ENCODE measurements at places on chromosomes 5 and 9. TPM values are rescaled to one million over a fixed set of nuclear protein-coding genes. Genes with fewer than 3 reads are reported as not detected.

IFNK gene
- not detected for total RNA-seq

CCL27 gene
- not detected for total RNA-seq

SWI5 gene
- total RNA-seq: 31.4 TPM

HAVCR1 gene
- 0.44 TPM for total RNA-seq

GPR150 gene
- total RNA-seq: 0.33 TPM

PTGS1 gene
- total RNA-seq: 4.5 TPM

CERCAM gene
- total RNA-seq: 30.5 TPM

SEC61B gene
- total RNA-seq: 121 TPM

MSX2 gene
- total RNA-seq: 1.6 TPM

LHX3 gene
- total RNA-seq: not detected

GALNT12 gene
- 3.9 TPM for total RNA-seq

AGXT2 gene
- not detected for total RNA-seq

DNA sequence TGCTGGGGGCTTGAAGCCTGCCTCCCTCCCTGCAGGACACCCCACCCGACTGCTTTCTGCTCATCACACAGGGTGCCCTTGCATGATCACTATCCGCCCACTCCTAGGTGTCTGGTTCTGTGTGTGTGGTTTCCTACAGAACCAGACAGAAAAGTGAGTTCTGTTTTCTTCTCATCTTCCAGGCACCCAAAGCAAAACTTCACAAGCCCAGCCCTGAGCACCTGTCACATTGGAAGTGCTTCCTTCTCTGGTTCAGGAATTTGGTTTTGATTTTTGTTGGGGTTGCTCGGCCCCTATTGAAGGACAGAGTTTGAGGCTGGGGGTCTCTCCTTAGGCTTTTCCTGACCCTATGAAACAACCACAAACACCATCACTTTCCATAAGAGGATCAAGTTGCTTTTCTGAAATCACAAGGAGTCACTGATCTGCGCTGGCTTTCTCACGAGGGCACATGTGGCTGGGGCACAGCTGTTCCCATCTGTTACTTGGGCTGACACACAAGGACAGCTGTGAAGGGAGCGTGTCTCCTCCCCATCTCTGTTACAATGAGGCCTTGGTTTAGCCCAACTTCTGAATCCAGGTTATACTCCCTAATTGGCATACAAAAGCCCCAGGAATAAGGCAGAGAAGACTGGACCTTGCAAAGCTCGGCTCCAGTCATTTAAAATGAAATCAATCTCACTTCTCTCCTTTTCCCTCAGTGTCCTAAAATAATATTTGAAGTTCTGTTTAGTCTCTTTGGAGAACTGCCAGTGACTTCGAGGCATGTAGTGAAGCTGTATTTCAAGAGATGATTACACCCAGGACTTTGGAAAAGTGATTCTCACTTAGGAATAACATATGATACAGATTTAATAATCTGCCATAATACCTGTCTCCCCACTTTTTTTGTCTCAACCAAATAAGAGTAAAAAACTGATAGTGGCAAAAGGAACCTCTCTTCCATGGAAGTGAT is 213.1 kb upstream of the GAS1 start:
- no peak overlapping the region for H3K27ac ChIP-seq
- H3K4me3 ChIP-seq: no peak overlapping the region
- no peaks in the 10 kb centered on the region for H3K4me1 ChIP-seq
- no peaks in the 10 kb centered on the region for H3K27me3 ChIP-seq

DNA sequence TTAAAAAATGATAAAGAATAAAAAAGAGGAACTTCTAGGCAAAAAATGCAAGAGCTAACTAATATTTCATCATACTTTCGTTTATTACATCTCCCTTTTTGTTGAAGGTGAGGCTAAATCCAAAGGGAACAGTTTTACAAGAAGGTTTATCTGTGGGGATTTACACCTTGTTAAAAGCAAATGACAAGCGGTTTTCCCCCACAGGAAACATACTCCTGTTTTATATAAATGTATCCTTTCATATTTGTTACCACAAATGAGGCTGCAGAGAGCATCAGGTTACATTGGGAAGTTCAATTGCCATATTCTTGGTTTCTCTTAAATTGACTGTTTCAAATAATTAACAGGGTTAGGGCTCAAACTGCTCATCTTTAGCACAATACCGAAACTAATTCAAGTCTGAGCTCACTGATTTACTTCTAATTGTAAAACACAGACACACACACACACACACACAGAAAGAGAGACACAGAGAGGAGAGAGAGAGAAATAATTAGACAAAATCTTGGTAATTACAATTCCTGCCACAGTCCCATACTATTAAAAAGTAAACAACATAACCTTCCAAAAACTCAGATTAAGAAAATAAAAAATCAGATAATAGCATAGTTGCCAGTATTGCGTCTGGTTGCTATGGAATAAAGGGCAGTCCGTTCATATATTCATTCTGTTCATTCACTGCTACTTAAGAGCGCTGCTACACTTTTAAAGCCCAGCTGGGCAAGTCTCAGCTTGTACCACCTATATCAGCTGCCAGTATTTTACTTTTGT is 17.1 kb downstream of the RFX3 start:
- no peak for DNase-seq
- no peak overlapping the region for H3K4me3 ChIP-seq
- no peaks in the 10 kb centered on the region for H3K27me3 ChIP-seq
- H3K36me3 ChIP-seq: no peaks in the 10 kb centered on the region

DNA sequence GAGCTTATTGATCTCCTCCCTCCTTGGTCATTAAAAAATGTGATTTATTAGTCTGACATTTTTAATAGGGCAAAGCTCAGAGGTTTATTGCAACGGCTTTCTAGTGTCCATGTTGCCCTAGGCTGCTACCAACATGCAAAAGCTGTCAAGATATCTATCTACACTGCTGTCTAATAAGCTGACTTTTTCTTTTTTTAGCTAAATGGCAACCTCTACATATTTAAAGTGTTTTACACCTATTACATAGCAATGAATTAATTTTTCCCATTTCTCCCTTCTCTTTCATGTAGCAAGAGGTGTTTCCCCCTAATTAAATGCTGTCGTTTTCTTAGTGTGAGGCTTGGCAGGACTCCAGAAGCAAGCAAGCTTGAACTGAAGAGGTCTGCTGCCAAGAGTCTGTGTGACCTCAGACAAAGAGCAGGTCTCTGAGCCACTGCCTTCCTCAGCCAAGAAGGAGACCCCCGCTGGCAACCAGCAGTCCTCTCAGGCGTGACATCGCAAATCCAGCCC is 79.4 kb downstream of the GAS1 start:
- no peaks in the 10 kb centered on the region for H3K27me3 ChIP-seq
- no peaks in the 10 kb centered on the region for H3K36me3 ChIP-seq
- no peaks in the 10 kb centered on the region for H3K4me1 ChIP-seq
- H3K4me3 ChIP-seq: no peak overlapping the region
- no peak for DNase-seq

- H3K4me1 ChIP-seq: peaks cover 10% of the 10 kb centered on the region
- no peaks in the 10 kb centered on the region for H3K27me3 ChIP-seq
- DNase-seq: no peak
- no peak overlapping the region for H3K4me3 ChIP-seq
Measured at GRCh38 chr5:132417889-132418485, 48.5 kb downstream of the SLC22A5 start.

- DNase-seq: no peak
- no peaks in the 10 kb centered on the region for H3K36me3 ChIP-seq
- H3K4me1 ChIP-seq: no peaks in the 10 kb centered on the region
- H3K27me3 ChIP-seq: no peaks in the 10 kb centered on the region
Measured at GRCh38 chr5:157963244-157963643, 104.3 kb upstream of the CLINT1 start.

- DNase-seq: no peak
- no peaks in the 10 kb centered on the region for H3K4me1 ChIP-seq
- H3K4me3 ChIP-seq: peak within 1 kb of the TSS; percentile 89
- peak within 1 kb of the TSS; percentile 88 for H3K27ac ChIP-seq
- no peaks in the 10 kb centered on the region for H3K36me3 ChIP-seq
Measured at GRCh38 chr9:126326228-126327005, at the start of gene MVB12B. Gene MVB12B (plus strand): TSS chr9:126326829. CDS start chr9:126326930, 101 bp downstream.

DNA sequence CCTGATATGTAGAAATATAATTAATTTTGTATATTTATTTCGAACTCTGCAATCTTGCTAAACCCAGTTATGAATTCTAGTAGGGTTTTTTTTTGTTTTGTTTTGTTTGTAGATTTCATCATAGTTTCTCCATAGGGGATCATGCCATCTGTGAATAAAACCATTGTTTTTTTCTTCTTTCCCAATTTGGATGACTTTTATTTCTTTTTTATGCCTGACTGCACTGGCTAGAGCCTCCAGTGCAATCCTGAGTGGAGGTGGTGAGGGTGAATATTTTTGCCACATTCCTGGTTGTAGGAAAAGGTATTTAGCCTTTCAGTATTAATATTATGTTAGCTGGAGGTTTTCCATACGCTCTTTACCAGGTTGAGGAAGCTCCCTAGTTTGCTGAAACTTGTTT is 70.0 kb upstream of the GFPT2 start:
- no peaks in the 10 kb centered on the region for H3K27me3 ChIP-seq
- DNase-seq: no peak
- H3K27ac ChIP-seq: no peak overlapping the region
- H3K4me1 ChIP-seq: no peaks in the 10 kb centered on the region
- H3K36me3 ChIP-seq: no peaks in the 10 kb centered on the region

DNA sequence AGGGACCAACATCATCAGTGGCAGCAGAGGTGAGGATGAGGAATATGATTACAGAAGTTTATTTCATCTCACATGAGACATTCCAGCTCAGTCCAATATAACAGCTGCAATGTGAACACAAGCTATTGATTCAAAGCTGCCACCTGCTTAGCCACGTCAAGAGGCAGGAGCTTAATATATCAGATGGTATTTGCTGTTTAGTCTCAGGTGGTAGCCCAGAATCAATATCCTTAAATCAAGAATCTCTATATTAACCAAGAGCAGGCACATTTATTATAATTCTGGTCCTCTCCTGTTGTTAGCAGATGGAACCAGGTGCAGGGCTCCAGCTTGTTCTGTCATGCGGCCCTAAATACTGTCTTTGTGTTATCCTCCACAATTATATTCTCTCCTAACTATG is 431.6 kb downstream of the ICE1 start:
- no peak for DNase-seq
- H3K4me1 ChIP-seq: no peaks in the 10 kb centered on the region
- H3K27me3 ChIP-seq: no peaks in the 10 kb centered on the region
- no peak overlapping the region for H3K4me3 ChIP-seq

DNA sequence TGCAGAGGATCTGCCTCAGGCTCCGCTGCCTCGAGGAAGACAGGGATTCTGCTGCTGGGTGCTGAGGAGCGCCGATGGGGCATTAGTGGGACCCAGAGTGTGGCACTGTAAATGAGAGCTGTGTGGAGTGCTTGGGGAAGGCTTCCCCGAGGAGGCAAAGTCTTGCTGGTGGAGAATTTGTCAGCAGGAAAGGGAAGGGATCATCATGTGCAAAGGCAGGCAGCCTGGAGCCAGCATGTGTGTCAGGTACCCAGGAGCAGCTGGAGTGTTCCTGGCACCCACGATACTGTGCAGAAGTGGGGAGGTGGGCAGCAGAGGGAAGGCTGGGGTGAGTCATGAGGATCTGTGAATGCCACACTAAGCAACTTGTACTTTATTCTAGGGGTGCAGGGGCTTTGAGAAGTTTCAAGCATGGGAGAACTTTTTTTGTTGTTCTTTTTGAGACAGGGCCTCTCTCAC is 12.3 kb downstream of the B4GALT7 start:
- DNase-seq: no peak
- H3K36me3 ChIP-seq: no peaks in the 10 kb centered on the region
- H3K4me1 ChIP-seq: no peaks in the 10 kb centered on the region
- no peaks in the 10 kb centered on the region for H3K27me3 ChIP-seq
- no peak overlapping the region for H3K4me3 ChIP-seq

- no peaks in the 10 kb centered on the region for H3K27me3 ChIP-seq
- no peaks in the 10 kb centered on the region for H3K36me3 ChIP-seq
- no peak overlapping the region for H3K27ac ChIP-seq
- H3K4me3 ChIP-seq: no peak overlapping the region
- no peaks in the 10 kb centered on the region for H3K4me1 ChIP-seq
Measured at GRCh38 chr9:91783876-91784672, 166.0 kb downstream of the ROR2 start.

DNA sequence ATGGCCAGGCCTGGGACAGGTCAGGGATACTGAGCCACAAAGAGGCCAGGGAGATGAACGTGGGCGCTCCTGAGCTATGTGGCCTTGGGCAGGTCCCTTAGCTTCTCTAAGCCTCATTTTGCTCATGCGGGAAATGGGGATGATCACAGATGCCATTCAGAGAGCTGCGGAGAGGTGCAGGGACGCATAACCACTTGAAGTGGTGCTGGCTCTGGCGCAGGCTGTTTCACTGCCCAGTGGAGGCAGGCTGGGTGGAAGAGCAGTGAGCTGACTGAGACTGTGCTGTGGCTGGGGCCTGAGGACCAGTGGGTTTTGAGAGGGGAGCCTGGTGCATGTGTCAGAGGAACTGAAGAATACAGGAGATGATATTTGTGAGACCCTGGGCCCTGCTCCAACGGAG is 18.4 kb downstream of the CXXC5 start:
- peak overlapping the region; percentile 97 for H3K27ac ChIP-seq
- DNase-seq: no peak
- no peak overlapping the region for H3K4me3 ChIP-seq
- H3K27me3 ChIP-seq: no peaks in the 10 kb centered on the region
- H3K36me3 ChIP-seq: no peaks in the 10 kb centered on the region
- H3K4me1 ChIP-seq: peaks cover 56% of the 10 kb centered on the region

DNA sequence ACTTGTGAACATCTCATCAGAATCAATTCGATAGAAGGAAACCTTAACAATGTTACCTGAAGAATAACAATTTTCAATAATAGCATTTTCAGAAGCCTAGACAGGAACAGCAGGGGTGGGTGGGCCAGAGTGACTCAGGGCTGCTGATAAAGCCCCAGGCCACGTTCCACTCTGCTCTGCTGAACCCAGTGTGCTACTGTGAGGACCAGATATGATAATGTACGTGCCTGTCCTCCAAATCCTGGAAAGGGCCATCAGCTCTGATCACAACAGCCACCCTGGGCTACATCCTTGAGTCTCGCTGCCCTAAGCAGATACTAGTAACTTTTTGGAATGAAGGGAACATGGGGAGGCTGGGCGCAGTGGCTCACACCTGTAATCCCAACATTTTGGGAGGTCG is 91.3 kb downstream of the PRRT1B start:
- peaks cover 5% of the 10 kb centered on the region for H3K4me1 ChIP-seq
- H3K36me3 ChIP-seq: no peaks in the 10 kb centered on the region
- H3K27me3 ChIP-seq: no peaks in the 10 kb centered on the region
- no peak for DNase-seq

- H3K27ac ChIP-seq: no peak overlapping the region
- no peaks in the 10 kb centered on the region for H3K27me3 ChIP-seq
- H3K4me3 ChIP-seq: peak overlapping the region; percentile 69
- H3K4me1 ChIP-seq: peaks cover 2% of the 10 kb centered on the region
- H3K36me3 ChIP-seq: no peaks in the 10 kb centered on the region
Measured at GRCh38 chr9:20624201-20625002, 2.1 kb upstream of the MLLT3 start.

GRCh38 chr5:51389577-51390463 is 6.6 kb downstream of the ISL1 start:
- no peak overlapping the region for H3K27ac ChIP-seq
- peaks cover 4% of the 10 kb centered on the region for H3K27me3 ChIP-seq
- H3K36me3 ChIP-seq: no peaks in the 10 kb centered on the region
- no peaks in the 10 kb centered on the region for H3K4me1 ChIP-seq
- no peak for DNase-seq

GRCh38 chr5:173981185-173981761 is 7.7 kb upstream of the C5orf47 start:
- no peaks in the 10 kb centered on the region for H3K27me3 ChIP-seq
- no peaks in the 10 kb centered on the region for H3K36me3 ChIP-seq
- no peak overlapping the region for H3K4me3 ChIP-seq
- no peak overlapping the region for H3K27ac ChIP-seq
- no peaks in the 10 kb centered on the region for H3K4me1 ChIP-seq
